Activated B cell treated with CpG ODN at 0.5 μM for 24 hours (primary cell): ENCODE measurements at places on chromosomes 5 and 9. TPM values are rescaled to one million over a fixed set of nuclear protein-coding genes. Genes with fewer than 3 reads are reported as not detected.

- no peaks in the 10 kb centered on the region for H3K4me1 ChIP-seq
- no peak for DNase-seq
- H3K36me3 ChIP-seq = no peaks in the 10 kb centered on the region
- H3K27ac ChIP-seq = no peak overlapping the region
- H3K27me3 ChIP-seq = peaks cover 18% of the 10 kb centered on the region
- H3K4me3 ChIP-seq = no peak overlapping the region
These were observed 594.1 kb upstream of the BRINP1 start for GRCh38 chr9:119963258-119963797.

DNA sequence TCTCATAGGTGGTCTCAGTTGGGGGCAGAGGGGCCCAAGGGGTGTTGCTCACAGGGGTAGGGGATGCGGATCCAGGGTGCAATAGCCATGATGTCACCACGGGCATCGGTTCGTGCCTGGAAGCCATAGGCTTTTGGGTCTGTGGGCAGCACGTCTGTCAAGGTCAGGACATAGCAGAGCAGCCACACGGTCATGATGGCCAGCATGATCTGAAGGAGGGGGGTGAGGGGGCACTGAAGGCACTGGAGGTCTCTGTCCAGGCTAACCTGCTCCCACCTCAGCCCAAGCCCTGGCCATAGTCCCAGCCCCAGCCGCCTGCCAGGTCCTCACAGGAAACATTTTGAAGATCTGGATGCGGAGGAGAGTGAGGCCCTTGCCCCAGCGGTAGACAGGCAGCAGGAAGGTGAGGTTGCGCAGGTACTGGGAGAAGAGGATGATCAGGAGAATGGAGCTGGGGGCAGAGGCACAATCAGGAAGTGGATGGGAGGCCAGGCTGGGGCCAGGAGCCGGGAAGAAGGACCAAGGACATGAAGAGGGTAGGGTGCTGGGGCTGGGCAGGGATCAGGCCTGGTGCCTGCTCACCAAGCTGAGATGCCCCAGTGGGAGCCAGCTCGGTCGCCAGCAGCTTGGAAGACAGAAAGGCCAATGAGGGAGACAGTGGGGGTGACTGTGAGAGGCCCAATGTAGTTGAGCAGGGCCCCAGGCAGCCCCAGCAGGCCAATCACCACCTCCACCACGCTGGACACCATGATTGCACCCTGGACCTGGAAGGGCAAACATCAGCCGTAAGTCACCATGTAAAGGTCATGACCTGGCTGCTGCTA lies 3.3 kb downstream of the SLC23A1 start:
- peaks cover 33% of the 10 kb centered on the region for H3K4me1 ChIP-seq
- H3K27ac ChIP-seq = no peak overlapping the region
- no peaks in the 10 kb centered on the region for H3K27me3 ChIP-seq
- H3K4me3 ChIP-seq = no peak overlapping the region
- no peak for DNase-seq

GRCh38 chr5:24643880-24644279 lies 898 bp downstream of the CDH10 start:
- H3K4me1 ChIP-seq = no peaks in the 10 kb centered on the region
- H3K4me3 ChIP-seq = no peak overlapping the region
- no peak for DNase-seq
- H3K27me3 ChIP-seq = no peaks in the 10 kb centered on the region
- no peak overlapping the region for H3K27ac ChIP-seq

The PCDHGA9 gene
- 1.1 and 1.3 TPM in 2 replicates for total RNA-seq

The FOXD4L5 gene
- total RNA-seq = 0.49 and 0.75 TPM in 2 replicates
